ENCODE measurements at places on chromosomes 4 and X.

DNA sequence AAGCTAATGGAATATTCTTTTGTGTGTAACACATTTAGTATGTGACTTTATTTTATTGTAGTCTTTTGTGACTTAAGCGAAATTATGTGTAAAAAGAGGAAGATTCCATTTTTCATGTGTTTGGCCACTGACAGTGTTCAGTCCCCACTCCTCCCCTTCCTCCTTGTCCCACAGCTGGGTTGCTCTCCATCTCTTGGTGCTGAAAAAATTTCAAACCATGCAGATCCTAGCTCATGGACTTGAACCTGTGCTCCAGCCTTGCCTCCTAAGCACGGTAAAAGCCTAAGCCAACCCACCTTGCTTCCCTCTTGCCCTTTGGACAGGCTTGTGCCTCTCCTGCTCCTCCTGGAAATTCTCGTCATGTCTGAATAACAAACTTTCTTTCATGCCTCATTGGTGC is 2008.5 kb upstream of the TENM3 start:
- DNase-seq, result no peak

- no peak for DNase-seq
These were observed 5.9 kb upstream of the GK2 start for GRCh38 chr4:79413886-79414285.

GRCh38 chr4:145786261-145786660 is 106.3 kb downstream of the C4orf51 start:
- DNase-seq, result no peak

DNA sequence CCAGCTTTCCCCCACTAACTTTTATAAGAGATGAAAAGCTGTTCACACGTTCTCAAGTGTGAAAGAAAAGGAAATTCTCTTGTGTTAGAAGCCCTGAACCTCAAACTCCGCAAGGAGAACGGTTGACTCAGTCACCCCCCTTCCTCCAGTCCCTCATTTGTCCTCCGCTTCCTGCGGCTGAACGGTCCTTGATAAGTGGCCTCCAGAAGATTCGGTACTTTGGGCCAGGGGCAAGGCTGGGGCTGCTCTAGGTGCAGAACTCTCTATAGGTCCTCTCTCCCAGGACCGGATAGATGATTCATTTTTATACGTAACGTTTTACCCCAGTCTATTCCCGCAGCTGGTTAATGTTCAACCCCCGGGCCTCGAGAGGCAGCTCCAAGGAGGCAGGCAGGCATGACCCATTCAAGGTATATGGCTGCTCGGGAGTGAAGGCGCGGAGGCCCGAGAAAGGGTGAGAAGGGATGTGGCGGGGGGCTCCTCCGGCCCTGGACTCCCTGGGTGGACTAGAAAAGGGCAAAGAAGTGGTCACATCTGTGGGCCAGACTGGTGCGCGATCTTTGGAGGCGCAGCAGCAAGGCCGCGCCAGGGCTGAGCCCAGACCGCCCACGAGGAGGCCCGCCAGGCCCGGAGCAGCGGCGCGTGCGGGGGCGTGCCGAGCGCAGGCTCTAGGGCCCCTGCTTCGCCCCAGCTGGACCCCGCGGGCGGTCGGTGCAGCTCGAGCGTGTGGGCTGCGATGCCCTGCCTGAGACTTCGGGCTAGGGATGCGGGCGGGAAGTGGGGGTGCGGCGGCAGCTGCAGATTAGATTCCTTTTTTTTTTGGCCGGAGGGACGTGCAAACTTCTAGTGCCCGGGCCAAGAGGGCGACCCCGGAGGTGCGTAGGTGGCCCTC is 11.7 kb downstream of the PITX2 start:
- DNase-seq, result no peak

GRCh38 chr4:154595807-154596206 is 5.3 kb upstream of the FGA start:
- no peak for DNase-seq

DNA sequence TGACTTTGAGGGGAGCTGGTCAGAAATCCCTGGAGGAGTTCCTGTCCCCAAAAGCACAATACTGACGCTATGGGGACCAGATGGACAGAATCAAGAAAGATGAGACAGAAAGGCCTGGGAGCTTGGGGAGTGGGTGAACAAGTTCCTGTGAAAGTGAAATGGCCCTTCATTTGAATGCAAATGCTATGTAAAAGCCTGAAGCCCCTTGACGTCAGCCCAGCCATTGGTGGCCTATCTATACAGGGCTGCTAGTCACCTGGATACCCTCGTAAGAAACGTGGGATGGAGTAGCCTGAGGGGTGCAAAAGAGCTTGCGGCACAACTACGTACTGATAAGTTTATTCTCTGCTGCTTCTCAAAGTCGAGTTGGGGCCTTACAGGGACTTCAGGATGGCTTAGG is at the start of gene CDX4:
TSS of gene CDX4 (plus strand) at position 223 of the 400 bp plus-strand sequence. CDS start 201 bp downstream, outside the sequence.
- no peak for DNase-seq

DNA sequence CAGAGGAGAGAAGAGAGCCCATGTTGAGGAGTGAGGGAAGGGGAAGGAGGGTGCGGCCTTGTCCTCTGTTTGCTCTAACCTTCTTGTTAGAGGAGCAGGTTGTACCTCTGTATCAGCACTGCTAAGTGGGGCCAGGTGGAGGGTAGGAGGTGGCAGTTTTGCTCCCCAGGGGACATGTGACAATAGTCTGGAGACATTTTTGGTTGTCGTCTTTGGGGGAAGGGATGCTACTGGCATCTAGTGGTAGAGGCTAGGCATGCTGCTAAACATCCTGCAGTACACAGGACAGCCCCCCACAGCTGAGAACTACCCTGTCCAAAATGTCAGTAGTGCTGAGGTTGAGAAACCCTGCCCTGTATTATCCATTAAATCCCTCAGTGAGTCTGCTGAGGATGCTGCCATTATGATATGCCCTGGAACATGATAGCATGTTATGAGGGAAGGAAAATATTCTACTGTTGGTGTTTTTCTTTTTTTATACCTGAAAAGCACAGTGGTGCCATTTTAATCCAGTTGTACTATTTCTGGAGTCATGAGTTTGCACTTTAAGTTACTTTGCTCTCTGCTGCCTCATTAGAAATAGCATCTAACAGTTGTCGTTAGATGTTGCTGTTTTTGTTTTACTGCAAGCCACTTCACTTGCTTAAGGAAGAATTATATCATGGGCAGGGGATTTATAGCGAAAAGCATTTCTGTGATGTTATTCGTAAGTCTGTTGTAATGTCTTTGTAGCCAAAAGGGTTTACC is 90.6 kb downstream of the LRP2BP start:
- DNase-seq, result no peak

DNA sequence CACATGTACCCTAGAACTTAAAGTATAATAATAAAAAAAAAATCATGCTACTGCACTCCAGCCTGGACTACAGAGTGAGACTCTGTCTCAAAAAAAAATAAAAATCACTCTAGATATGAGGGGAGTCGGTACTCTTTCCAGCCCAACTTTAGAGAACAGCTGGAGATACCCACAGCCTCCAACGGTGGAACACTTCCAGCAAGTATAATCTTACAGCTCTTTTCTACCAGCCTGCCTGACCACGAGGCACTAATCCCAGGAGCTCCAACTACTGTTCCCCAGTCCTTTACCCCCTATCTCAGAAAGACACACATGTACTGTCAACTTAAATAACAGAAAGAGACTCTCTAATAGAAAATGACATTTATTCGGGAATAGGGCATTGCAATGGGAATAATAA is 46.8 kb downstream of the STEEP1 start:
- no peak for DNase-seq

DNA sequence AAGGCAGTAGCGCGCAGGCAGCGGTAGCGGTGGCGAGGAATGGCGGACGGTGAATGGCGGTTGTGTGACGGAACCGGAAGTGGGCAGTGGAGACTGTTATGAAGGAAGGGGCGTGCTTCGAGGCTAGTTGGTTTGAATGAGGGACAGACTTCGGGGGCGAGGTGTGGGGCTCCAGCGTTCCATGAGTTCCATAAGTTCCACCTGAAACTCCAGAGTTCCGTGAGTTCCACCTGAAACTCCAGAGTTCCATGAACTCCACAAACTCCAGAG is 70.2 kb downstream of the FAM47C start:
- DNase-seq, result no peak

DNA sequence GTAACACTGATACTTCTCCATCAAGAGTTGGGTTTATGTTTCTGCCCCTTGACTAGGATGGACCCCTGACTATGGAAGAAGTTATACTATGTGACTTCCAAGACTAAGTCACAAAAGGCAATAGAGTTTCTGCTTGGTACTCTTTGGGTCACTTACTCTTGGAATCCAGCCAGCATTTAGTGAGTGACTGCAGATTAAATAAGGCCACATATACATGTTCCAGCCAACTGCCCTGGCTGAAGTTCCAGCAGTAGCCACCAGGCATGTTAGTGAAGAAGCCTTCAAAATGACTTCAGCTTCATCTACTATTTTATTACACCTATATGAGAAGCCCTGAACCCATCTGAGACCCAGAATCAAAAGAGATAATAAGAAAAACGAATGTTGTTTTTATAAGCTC is 524.0 kb downstream of the DMD start:
- no peak for DNase-seq

GRCh38 chr4:140806163-140806562 is 50.0 kb upstream of the TBC1D9 start:
- no peak for DNase-seq

DNA sequence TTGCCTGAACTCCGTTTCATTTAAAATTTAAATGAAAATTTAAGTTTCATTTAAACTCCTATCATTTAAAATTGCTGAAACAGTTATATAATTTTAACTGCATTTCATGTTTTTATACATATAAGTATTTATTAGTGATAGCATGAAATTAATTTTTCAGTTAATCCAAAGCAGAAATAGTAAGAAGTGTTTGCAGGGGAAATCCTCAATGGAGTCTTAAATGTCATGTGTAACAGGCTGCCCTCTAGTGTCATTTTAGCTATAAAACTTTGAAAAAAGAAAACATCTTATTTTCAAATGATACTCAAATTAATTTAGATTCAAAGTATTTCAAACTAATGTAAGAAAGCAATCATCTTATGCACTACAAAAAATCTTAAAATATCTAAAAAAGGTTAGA is 27.2 kb downstream of the TAPT1 start:
- no peak for DNase-seq

- no peak for DNase-seq
These were observed 48.1 kb upstream of the DHRSX start for GRCh38 chrX:2548711-2549423.

DNA sequence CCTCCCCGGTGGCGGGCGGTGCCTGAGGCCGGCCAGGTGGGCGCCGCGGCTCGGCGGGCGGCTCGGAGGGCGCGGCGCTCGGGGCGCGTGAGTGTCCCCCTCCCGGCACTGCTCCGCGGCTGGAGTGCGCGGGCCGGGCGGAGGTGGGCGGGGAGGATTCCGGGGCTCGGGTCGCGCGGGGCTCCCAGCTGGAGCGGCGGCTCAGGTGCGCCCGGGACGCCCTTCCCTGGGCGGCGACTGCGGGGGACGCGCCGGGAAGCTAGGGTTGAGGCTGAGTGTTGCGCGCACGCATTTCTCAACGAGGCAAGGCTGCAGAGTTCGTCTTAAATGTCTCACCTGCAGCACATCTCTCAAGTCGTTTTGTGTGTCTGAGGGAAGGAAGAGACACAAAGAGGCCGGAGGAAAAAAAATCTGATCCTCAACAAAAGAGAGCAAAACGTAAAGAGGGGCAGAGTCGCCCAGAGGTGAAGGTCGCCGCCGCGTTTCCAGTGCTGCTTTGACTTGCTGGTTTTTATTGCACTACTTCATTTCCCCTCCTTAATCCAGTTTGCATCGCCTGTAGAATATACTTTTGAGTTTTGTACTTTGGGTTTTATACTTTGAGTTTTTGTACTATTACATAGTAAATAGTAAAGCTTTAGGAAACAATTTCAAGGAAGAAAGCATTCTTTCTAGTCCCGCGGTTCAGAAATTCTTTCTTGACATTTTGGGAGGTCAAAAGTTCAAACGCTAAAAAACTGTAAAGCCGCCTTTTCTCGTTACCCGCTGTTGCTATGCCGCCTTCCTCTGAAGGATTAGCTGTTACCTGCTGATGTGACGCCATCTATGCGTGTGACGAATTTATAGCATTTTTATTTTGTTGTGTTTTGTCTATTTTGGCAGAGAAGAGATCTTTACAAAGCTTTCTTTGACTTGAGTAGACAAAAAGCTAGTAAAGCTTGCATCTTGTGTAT is 106.5 kb upstream of the STOX2 start:
- no peak for DNase-seq

- DNase-seq, result no peak
These were observed 394.6 kb downstream of the PCDH7 start for GRCh38 chr4:31114816-31115215.

GRCh38 chrX:357693-358471 is 28.8 kb downstream of the PPP2R3B start:
- no peak for DNase-seq

DNA sequence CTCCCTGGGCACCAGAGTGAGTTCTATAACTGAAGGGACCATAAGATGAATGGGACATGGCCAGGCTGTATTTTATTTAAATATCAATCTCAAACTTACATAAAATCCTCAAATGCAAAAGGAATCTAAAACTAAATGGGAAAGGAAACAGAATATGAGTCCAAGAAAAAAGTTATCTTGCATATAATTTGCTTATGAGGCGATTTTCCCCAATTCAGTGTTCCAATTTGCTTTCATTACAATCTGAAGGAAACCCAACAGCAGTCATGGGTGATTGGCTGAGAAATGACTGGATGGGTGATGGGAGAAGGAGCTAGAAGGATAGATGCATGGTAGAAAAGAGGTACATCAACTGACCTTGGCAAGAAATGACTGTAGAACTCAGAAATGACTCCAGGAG is 511.3 kb upstream of the TENM3 start:
- no peak for DNase-seq

DNA sequence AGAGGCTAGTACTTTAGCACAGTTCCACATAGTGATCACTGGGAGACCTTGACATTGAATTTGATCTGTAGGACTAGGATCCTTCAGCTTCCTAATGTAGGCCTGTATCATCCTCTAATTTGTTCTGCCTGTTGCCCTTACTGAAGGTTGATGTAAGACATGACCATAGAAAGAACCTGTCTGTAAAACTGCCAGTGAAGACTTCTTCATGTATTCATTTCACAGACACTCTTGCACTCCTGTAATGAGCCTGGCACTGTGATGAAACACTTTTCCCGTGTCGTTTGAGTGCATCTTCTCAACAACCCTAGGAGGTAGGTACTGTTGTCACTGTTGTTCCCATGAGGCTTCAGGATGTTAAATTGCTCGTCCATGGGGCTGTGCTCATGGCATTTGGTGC is 14.7 kb downstream of the RAB9A start:
- DNase-seq, result no peak

GRCh38 chr4:99852199-99852749 is 35.6 kb downstream of the DAPP1 start:
- DNase-seq, result no peak

- DNase-seq, result no peak
These were observed 121.0 kb upstream of the STOX2 start for GRCh38 chr4:183783991-183784553.

- no peak for DNase-seq
These were observed 43.2 kb downstream of the PGRMC2 start for GRCh38 chr4:128244379-128244778.

GRCh38 chr4:75920327-75920726 is 18.1 kb upstream of the PPEF2 start:
- DNase-seq, result no peak

GRCh38 chrX:5236096-5236495 is 992.6 kb downstream of the NLGN4X start:
- DNase-seq, result no peak

GRCh38 chr4:152719291-152719690 is 39.5 kb upstream of the TMEM154 start:
- DNase-seq, result no peak

Measured in mesothelial cell of epicardium (in vitro differentiated cells).